ENCODE measurements at places on chromosomes 1 and 21.

DNA sequence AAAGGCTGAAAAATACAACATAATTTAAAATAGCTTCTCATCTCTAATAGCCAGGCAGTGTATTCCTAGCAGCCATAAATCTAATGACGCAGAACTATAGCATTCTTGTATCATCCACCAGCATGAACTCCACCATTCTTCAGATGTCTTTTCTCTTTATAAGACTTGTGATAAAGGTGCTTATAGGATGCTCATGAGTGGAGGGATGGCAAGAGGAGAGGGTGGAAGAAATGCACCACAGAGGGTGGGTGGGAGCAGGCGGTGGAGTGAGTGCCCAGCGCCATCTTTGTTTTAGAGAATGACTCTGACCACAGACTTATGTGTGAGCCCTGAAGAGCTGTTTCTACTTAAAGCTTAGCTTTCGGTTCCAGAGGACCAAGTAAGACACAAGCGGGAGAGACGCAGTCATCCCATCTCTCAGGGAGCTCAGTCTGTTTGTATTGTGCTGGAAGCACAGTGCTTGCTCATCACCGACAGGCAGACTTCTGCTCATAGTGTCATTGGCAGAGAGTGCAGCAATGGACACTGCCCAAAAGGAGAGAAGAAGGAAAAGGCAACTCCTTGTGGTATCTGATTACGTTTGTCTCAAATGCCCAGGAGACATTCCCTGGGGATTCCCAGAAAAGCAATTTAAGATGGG lies 65.6 kb downstream of the KCNJ15 start:
- DNase-seq = no peak

- DNase-seq = no peak
These were observed 745 bp downstream of the MUL1 start for GRCh38 chr1:20507248-20507563.

DNA sequence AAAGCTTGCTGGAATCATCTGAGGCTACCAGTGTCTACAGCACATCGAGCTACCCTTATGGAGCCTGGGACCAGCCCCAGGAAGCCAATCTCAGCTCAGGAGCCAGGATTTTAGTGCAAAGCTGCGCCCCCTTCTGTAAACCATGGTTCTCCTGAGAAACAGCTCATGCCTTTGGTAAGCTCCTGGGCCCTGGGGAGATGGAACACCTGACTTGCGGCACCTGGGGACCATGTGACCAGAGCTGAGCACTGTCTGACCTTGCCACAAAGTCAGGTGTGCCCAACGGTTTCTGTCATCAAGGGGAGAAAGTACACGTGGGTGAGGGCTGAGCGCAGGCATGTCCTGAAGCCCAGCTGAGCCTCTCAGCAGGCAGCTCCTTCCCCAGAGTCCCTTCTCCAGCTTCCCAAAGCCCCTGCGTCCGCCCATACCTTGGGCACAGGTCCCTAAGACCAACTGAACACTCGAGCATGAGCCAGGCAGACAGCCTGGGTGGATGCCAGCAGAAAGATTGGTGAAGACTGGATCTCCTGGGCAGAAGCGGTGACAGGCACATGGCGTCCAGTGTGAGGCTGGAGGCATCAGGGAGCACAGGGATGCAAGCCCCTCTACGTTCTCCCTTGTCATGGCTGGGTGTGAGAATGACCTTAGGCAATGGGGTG lies 57.9 kb upstream of the TENT5B start:
- no peak for DNase-seq

DNA sequence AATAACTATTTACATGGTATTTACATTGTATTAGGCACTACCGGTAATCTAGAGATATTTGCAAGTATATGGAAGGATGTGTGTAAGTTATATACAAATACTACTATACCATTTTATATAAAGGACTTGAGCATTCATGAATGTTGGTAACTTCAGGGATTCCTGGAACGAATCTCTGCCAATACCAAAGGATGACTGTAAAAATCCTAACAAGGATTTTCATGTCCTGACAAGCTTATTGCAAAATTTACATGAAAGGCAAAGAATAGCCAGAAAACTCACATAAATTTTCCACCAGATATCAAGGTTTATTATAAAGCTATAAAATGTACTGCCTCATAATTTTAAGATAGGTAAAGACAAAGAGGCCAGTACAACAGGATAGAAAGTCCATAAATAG lies 325.2 kb upstream of the NRIP1 start:
- no peak for DNase-seq

GRCh38 chr1:244863491-244864252 lies 671 bp downstream of the HNRNPU start:
- DNase-seq = no peak

DNA sequence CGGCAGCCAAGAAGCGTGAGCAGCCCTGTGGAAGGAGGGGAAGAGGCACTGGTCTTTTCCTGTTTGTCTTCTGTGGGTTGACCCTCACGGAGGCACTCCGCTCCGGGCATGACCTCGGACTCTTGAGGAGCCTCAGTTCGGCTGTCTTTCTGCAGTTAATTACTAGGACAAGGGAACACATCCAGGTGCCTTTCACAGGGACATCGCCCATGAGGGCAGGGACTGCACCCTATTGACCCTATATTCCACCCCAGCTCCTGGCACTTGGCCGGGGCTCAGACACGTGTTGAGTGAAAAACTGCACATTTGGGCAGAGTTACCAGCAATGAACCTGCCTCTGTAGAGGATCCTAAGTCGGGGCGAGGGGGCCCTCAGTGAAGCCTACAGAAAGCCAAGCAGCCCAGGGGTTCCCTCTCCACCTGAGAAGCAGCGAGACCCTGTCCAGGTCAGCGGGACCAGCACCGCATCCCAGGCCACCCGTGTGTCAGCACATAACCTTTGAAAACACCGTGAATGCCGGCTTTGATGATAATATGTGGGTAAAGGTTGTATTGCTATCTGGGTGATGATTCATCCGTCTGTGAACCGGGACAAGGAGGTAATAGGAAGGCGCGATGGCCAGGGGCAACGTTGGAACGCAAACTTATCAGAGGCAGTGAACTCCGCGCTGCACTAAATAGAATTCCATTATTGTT lies 161.4 kb upstream of the ARHGEF16 start:
- DNase-seq = no peak

GRCh38 chr1:62962014-62962812 lies 178.3 kb downstream of the ATG4C start:
- no peak for DNase-seq

DNA sequence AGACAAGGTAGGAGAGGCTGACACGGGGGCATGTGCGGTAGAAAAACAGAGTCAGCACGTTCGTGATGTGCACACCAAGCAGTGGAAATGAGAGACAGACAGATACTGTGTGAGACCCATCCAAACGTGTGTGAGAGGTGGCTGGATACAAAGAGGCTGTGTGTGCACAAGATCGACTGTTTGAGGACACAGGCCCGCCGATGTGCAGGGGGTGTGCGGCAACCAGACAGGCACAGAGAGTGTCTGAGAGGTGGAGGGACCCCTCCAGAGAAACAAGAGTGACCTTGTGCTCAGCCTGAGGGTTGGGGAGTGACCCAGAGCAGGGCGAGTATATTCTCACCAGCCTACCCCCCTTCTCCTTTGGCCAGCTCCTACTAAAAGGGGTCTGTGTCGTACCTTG lies 97.8 kb upstream of the IPO9 start:
- no peak for DNase-seq

- no peak for DNase-seq
These were observed 57.1 kb downstream of the WNT9A start for GRCh38 chr1:227890451-227891222.

DNA sequence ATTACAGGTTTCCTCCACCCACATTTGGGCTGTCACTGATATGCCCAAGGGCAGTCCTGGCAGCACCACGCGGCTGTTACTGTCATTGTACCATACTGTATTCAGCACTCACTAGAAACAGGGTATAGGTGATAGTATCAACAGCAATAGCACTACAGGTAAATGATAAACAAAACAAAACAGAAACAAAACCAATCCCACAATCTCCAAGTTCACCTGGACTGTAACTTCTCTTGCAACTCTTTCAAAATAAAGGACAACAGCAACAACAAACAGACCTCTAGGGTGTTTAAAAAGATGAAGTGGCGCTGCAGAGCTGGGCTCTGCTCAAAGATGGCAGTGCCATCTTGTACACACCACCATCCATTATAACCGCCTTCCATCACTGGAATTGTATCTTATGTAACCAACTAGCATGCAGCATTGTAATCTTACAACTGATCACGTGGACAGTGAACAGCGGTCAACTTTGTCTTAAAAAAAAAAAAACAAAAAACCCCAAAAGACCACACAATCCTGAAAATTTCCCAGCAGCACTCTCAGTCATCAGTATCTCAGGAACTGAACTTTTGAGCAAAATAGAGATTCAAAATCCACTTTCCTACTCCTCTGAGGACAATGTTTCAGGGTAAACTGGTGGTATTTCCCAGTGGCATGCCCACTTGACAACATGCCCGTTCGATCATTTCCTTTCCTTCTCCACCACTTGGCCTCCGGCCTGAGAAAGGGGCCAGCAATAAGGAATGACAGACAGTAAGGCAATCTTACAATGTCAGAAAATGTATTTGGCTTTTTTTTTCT lies 3.8 kb downstream of the IRF2BP2 start:
- DNase-seq = no peak

DNA sequence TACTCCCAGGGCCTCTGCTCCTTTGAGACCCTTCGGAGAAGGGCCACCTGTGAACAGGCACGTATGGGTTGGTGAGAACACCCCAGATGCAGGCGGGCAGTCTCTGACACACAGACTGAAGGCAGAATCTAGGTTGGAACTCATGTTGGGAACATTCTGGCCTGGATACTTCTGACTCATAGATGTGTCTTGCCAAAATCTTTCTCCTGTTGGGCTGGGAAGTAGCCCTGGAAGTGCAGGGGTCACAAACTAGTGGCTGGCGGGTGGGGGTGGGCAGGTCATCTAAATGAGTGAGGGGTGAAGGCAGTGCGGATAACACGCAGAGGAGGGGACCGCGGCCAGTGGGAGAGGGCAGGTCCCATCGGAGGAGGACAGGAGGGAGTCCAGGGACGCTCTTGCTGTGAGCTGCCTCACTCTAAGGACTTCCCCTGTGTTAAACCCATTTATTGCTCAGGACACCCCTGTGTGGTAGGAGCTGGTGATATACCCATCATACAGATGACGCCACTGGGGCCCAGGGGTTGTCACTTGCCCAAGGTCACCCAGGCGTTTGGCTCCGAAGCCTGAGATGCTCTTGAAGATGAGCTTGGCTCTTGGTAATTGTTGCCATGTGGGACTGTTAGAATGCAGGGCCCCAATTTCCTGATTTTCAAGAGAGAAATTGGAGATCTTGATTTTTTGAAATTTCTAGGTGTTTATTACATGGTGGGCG lies 181.0 kb downstream of the PTPRU start:
- no peak for DNase-seq

GRCh38 chr1:222068937-222069336 lies 327.0 kb upstream of the DUSP10 start:
- no peak for DNase-seq

DNA sequence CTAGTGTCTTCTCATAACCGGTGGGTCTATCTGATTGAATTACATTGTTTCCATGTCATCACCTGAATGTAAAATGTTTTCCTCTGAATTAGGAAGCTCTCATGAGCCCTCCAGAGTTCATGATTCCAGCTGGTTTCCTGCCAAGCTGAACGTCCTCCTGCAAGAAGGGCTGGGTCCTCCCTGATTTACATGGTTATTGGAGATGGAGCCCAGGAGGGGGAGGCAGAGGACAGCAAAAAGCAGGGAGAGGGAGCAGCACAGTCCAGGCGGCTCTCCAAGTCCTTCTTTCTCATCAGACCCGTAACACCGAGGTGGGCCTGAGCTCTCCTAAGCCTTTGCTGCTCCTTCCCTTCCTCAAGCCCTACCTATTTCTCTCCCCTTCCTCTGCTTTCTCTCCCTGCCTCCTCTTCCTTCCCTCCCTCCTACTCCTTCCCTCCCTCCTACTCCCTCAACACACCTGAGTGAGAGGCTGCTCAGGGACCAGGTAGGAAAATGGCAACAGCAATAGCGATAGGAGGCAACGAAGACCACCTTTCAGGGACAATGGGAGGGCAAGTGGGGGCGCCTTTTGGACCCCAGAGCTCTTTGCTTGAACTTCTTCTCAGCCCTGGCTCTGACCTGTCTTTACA lies 265.9 kb downstream of the PRDM2 start:
- peak; percentile 11 for DNase-seq

DNA sequence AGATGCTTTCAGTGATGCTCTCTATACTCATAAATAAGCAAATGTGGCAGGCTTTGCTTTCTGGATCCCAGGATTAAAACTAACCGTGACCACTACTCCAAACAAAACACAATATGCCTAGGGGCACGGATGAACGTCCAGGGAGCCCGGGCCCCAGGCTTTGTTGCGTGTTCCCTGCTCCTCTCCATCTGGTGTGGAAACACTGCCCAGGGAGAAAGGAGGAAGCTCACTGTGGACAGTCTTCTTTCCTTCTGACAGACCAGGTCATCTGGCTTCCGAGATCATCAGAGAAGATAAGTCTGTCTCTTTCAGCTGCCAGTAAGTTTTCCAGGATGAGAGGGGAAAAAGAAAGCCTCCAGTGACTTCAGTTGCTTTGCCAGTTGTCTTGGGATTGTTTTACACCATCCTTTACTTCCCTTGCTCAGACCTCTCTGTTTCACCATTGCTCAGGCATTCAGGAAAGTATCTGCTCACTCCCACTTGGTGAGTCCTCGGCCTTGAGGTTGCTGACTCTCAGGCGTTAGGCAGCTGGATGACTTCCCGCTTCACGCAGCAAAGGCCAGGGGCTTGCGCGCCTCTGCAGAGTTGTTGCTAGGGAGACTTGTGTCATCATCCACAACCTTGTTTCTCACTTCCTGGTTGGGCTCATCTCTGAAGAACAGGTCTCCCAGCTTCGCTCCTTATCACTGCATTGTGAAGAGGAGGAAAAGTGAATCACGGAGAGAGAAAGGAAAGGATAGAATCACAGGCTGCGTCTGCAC lies 20.6 kb upstream of the PGD start:
- no peak for DNase-seq

DNA sequence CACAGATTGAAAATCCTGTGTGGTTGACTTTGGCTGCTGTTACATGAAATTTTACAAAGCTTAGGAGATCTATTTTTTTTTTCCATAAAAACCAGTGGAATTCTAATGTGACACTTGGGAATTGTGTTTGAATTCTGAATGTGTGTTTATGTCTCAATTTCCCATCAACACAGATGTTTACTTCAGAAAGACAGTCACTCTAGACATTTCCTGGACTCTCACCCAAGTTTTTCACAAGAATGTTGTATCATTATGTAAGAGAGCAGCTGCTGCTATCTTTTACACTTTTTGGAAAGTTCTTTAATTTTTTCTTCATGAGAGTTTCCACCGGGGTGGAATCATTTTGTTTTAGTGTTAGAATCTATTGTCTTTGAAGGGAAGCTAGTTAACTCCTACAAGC lies 210.1 kb downstream of the GIPC2 start:
- no peak for DNase-seq

- no peak for DNase-seq
These were observed 139.6 kb downstream of the FOXD2 start for GRCh38 chr1:47577303-47578025.

GRCh38 chr1:231338270-231339128 lies at the start of gene SPRTN:
Gene SPRTN (plus strand): TSS chr1:231338293. CDS start chr1:231338384, 91 bp downstream.
- no peak for DNase-seq

GRCh38 chr1:36532810-36533401 lies 50.2 kb upstream of the CSF3R start:
- DNase-seq = no peak

All from nucleus accumbens (tissue), 56 donors.